HFFc6 (cell line): ENCODE measurements at places on chromosomes 7 and 10. TPM values are rescaled to one million over a fixed set of nuclear protein-coding genes. Genes with fewer than 3 reads are reported as not detected.

C10orf143 gene
- total RNA-seq: 2.4 to 2.9 TPM (median 2.4 TPM) in 3 replicates

DNA sequence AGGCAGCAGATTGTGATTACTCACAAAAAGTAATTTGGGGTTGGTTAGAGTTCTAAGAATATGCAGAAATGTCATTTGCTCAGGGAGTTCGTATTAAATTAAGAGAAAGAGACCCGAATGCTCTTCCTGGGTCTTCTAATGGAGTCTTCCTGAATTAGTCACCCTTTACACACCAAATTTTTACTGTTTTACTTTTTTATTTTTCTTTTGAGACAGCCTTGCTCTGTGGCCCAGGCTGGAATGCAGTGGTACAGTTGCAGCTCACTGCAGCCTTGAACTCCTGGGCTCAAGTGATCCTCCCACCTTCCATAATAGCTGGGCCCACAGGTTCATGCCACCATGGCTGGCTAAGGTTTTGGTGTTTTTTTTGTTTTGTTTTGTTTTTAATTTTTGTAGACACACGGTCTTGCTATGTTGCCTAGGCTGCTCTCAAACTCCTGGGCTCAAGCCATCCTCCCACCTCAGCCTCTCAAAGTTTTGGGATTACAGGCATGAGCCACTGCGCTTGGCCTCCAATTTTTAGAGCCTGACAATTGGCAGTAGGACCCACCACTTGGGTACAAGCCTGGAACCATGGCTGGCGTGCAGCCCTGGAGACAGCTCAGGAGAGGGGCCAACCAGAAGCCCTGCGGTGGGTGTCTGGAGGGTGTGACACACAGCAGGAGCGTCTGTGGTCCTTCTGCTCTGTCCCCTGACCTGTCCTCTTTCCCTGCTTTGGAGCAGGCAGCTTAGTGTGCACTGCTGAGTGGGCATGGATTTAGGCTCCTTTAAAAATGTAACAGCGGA lies 16.4 kb upstream of the BHLHA15 start:
- no peak for DNase-seq

DNA sequence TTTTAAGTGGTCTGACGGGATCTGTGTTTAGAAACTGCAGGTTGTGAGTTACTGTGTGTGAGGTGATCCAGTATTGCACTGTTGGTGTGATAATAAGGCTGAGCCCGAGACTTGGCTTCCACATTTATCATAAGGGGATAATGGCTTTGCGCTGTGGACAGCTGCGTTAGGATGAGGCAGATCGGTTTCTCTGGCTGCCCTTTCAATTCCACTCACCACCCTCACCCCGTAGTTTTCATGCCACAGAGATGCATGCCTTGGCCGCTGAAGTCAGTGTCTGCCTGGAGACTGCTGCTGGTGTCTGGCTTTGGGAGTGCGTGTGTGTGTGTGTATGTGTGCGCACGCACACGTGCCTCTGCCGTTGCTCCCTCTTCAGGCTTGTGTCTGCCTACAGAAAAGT lies 273.0 kb downstream of the CCDC3 start:
- peak; percentile 32 for DNase-seq

ELN gene
- 5.2 to 19.2 TPM (median 10.5 TPM) in 3 replicates for total RNA-seq

DNA sequence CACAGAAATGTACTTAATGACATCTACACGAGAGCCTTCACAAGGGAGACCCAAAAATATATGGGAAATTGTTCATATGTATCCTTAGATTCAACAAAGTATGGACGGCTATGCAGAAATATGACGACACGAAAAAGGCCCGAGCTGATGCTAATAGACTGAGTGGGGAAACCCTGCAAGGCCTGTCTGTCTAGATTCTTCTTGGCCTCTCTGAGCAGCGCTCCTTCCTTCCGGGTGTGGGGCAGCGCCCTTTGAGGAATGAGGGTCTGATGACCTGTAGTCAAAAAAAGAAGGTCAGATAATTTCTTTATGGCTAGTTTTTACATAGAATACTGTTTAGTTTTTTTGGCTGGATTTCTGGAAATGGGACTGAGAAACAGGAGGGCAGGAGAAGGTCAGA lies 192.8 kb upstream of the AKR1E2 start:
- no peak for DNase-seq

GRCh38 chr10:64896582-64896981 lies 1375.4 kb downstream of the REEP3 start:
- DNase-seq: no peak

DNA sequence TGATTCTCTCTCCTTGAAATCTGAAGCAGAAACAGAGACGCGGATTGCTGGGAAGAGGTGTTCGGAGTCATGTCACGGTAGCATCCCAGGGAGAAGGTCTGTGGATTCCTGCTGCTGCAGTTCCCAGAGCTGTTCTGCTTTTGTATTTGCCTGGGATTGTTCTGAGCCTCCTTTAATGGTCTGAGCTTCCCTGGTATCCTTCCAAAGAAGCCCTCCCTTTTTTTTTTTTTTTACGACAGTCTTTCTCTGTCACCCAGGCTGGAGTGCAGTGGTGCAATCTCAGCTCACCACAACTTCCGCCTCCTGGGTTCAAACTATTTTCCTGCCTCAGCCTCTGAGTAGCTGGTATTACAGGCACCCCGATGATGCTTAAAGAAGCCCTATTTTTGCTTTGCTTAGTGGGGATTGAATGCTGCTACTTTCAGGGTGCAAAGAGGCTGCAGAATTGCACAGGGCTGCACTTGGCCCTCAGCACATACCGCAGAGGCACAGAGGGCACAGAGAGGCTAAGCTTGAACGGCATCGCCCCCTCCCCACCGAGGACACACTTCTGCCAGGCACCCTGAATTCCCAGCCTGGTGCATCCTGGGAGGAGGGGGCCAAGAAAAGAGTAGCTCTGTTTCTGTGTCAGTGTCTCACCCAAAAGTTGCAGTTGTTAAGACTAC lies 208.6 kb upstream of the GALNT17 start:
- no peak for DNase-seq

CCDC172 gene
- total RNA-seq: not detected in 3 replicates

- DNase-seq: no peak
These were observed 109.3 kb upstream of the ARID5B start for GRCh38 chr10:61792097-61792716.

DNA sequence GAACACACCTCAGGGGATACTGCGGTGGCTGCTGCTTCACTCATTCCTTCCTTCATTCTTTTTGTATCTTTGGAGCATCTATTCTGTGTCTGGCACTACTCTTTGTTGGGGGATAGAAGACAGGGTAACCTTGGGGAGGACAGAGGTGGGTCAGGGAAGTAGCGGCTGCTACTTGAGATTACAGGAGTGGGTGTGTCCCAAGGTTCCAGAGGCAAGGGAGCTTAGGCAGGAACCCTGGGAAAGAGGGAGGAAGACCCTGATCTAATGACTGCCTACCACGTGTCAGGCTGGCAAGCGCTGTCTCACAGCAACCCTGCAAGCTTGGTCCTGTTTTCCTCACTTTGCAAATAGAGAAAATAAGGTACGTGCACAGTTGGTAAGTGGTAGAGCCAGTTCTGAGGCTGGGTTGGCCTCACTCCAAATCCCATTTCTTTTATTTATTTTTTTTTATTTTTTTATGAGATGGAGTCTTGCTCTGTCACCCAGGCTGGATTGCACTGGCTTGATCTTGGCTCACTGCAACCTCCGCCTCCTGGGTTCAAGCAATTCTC lies 985.9 kb upstream of the ZNF722 start:
- DNase-seq: no peak

DNA sequence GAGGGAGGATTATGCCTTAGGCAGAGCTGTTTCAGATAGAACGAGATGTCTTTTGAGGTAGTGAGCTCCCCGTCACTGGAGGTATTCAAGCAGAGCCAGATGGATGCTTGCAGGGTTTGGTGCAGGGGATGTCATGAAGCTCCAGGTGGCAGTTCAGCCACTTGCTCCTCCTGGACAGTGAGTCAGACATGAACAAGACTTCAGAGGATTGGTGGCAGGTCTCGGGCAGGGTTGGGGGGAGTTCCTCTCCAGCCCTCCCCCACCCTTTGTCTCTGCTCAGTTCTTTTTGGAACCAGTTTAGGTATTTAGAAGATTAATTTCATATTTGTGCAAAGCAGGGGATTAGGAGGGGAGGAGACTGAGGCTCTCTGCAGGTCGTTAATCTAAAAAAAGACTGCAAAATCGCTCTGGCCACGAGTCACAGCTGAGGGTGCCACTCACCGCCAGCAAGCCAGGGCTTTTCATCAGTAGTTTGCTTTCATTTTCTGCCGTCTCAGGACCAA lies 21.5 kb upstream of the MYL10 start:
- no peak for DNase-seq

COL1A2 gene
- total RNA-seq: 4,043 to 5,936 TPM (median 4,861 TPM) in 3 replicates

GRCh38 chr10:28717656-28718201 lies 40.4 kb downstream of the BAMBI start:
- no peak for DNase-seq

GRCh38 chr7:54477083-54477482 lies 65.1 kb upstream of the VSTM2A start:
- DNase-seq: no peak

- DNase-seq: no peak
These were observed 279.3 kb downstream of the SKAP2 start for GRCh38 chr7:26584987-26585665.

GRCh38 chr10:72340510-72341261 lies 14.0 kb downstream of the DNAJB12 start:
- peak; percentile 54 for DNase-seq

GRCh38 chr7:46654546-46655443 lies 733.7 kb upstream of the IGFBP3 start:
- DNase-seq: no peak

GRCh38 chr10:82041018-82041417 lies 166.0 kb downstream of the NRG3 start:
- no peak for DNase-seq

- DNase-seq: no peak
These were observed 2.0 kb downstream of the RARRES2 start for GRCh38 chr7:150339409-150339809.

DNA sequence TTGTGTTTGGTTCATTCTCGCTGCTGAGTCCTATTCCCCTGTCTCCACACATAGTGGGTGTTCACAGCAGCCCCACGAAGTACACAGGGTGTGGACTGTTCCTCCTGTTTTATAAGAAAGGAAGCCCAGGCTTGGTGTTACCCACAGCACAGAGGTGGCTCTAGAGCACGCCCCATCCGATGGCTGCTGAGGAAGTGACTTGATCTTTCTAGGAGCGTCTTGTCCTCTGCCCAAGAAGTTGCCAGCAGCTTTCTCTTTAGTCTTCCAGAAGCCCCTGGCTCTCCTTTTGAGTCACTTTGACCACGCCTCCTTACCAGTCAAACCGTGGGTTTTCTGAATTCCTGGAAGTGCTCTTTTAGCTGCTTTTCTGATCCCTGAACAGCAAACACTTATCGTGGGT lies 94.0 kb downstream of the GRK5 start:
- no peak for DNase-seq

AMZ1 gene
- 8.2 to 12.1 TPM (median 10.9 TPM) in 3 replicates for total RNA-seq

MKI67 gene
- total RNA-seq: 36.4 to 77.0 TPM (median 69.4 TPM) in 3 replicates

- no peak for DNase-seq
These were observed 48.2 kb upstream of the GPR141 start for GRCh38 chr7:37635346-37635745.

PON1 gene
- total RNA-seq: not detected in 3 replicates

EPHA1 gene
- not detected in 3 replicates for total RNA-seq

DNA sequence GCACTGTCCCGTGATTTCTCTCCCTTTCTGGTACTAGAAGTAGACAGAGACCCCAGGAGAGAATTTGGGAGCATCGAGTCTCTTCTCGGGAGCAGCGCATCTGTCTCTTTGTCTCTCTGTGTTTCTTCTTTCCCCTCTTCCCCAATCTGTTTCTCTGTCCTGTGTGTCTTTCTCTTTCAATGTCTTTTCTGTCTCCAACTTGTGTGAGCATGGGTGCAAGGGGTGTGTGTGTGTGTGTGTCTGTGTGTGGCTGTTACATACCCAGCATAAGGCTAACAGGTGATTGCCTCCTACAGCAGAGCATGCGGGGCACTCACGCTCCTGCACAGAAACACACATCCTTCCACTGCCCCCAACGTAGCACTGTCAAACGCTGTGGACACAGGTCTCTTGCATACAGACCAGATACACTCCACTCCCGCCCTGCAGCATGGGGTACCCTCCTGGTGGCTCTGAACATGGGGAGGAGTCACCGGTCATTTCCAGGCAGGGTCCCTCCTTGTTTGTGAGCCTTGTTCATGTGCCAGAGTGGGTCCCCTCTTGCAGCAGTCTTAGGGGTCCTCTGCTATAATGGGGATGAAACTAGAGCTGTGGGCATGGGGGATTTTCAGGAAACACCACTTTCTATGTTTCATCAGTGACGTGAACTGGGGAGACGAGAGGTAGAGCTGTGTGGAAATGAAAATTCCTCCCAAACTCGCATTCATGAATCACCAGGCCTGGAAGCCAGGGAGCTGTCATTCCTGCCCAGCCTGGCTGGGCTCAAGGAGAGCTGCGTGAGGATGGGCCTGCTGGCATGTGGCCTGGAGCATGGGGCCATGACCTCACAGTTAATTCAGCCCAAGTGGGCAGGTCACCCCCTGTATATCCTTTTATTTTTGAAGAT lies 980 bp downstream of the ADAMTS14 start:
- peak; percentile 29 for DNase-seq

KCNIP2 gene
- 0.60 to 1.2 TPM (median 0.78 TPM) in 3 replicates for total RNA-seq

GRCh38 chr7:96998333-96998732 lies 7.0 kb upstream of the DLX6 start:
- no peak for DNase-seq

AGFG2 gene
- 14.9 to 20.2 TPM (median 19.4 TPM) in 3 replicates for total RNA-seq

GRCh38 chr7:2920956-2921652 lies 77.0 kb upstream of the GNA12 start:
- DNase-seq: no peak

GRCh38 chr7:112665709-112666108 lies 124.5 kb downstream of the TMEM168 start:
- DNase-seq: no peak

DNA sequence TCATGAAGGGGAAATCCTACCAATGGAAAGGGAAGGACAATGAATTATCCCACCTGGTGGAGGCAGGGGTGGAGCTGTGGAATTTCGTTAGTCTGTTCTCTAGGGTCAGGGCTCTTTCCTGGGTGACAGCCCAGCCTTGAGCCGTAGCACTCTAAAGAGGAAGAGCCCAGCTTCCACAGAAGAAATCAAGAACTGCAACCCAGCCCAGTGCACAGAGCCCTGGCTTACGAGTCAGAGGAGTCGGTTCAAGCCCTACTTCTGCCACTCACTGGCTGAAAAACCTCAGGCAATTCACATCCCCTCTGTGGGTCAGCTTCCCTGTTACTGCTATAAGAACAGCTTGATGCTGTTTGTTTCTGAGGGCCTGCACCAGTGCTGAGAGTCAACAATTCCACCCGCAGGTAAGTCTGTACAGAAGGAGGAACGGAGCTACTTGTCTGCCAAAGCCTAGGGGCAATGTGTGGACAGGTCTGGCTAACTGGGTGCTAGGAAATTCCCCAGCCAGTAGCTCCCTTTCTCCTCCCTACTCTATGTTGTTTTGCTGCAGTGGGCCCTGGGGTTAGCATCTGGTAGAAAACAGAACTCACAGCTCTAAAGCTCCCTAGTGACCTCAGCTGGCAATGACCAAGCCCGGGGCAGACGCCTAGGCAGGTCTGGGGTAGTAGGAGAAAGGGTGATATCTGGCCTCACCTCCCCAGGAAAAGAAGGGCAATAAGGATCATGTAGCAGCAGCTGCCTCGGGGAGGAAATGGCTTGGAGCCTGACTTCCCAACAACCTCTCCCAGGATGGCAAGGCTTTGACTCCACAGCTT lies 3.3 kb downstream of the AVPI1 start:
- DNase-seq: peak; percentile 39

MPP7 gene
- 0.87 to 2.6 TPM (median 2.2 TPM) in 3 replicates for total RNA-seq

ABCB1 gene
- 5.7 to 7.7 TPM (median 6.1 TPM) in 3 replicates for total RNA-seq

GRCh38 chr10:98861962-98862361 lies 373.7 kb downstream of the HPSE2 start:
- DNase-seq: no peak

PTN gene
- 1.8 to 8.0 TPM (median 2.7 TPM) in 3 replicates for total RNA-seq
